ENCODE measurements at places on chromosomes 7 and 10.

GRCh38 chr7:100087055-100087750, 1.6 kb upstream of the COPS6 start:
- no peak for DNase-seq

DNA sequence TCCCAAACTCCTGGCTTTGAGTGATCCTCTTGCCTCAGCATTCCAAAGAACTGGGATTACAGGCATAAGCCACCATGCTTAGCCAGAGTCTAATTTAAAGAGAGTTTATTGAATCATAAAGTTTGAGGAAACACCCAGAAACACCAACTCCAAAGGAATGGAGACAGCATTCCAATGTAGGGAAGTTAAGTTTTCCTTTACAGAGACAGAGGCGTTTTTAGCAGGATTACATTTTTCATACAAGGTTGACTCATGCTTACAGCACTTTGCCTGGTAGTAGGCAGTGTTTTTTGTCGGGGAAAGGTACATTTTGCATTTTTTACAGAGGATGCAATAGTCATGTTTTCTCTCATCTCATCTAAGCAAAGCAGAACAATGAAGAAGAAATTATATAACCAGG, 18.9 kb upstream of the OPN4 start:
- DNase-seq: no peak

DNA sequence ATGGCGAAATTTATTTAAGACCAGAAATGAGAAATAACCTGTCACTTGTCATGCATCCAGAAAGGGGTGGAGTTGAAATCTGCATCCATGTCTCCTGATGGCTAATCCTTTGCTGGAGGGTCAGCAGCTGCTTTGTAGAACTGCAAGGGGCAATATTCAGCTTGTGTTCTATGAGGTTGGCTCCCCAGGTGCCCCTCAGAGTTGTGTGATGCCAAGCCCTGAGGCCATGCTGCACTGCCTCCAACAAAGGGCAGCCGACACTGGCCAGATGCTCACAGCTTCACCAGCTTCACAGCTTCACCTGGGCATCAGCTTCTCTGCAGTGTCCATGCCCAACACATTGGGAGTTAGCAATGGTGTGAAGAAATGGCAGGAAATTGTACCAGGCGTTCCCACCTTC, 64.0 kb upstream of the TMEM72 start:
- DNase-seq: no peak

DNA sequence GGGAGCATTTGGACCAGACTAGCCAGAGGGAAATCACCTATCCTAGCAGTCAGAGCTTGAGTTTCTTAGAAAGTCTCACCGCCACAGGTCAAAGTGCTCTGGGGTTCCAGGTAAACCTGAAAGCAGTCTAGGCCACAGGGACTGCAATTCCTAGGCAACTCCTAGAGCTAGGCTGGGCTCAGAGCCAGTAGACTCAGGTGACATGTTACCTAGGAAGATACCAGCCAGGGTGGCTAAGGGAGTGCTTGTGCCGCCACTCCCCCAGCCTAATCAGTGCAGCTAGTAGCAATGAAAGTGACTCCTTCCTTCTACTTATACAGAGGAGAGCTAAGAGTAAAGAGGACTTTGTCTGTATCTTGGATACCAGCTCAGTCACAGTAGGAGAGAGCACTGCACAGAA, 348.7 kb upstream of the HPS1 start:
- DNase-seq: no peak

- no peak for DNase-seq
These were observed 129.7 kb downstream of the ZNF365 start for GRCh38 chr10:62503872-62504271.

- DNase-seq: peak; percentile 75
These were observed 179.5 kb upstream of the IMMP2L start for GRCh38 chr7:111741811-111742240.

GRCh38 chr7:1210321-1210978, 22.2 kb upstream of the UNCX start:
- no peak for DNase-seq

DNA sequence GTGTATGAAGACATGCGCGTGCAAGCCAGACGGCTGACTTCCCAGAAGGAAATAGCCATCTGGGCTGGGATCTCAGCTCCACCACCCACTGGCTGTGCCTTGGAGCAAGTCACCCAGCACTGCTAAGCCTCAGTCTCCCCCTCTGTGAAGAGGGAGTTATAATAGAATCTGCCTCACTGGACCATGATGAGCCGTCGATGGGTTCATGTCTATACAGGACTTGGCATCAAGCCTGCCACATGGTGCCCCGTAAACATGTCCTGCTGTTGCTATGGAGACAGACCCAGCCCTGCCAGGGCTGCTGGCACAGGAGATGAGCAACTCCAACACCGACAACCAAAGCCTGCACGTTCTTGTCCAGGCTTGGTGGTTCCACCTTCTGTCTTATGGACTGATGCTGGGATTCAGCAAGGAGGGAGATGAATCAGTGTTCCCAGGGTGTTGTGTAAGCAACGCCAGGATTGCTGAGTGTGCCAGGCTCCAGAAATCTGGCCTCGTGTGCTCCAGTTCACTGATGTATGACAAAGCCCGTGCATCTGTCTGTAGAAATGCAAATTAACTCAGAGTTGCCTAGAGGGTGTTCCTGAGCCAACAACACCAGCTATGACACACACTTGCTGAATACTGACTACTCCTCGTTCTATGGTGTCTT, 5.6 kb downstream of the GPR15LG start:
- no peak for DNase-seq

DNA sequence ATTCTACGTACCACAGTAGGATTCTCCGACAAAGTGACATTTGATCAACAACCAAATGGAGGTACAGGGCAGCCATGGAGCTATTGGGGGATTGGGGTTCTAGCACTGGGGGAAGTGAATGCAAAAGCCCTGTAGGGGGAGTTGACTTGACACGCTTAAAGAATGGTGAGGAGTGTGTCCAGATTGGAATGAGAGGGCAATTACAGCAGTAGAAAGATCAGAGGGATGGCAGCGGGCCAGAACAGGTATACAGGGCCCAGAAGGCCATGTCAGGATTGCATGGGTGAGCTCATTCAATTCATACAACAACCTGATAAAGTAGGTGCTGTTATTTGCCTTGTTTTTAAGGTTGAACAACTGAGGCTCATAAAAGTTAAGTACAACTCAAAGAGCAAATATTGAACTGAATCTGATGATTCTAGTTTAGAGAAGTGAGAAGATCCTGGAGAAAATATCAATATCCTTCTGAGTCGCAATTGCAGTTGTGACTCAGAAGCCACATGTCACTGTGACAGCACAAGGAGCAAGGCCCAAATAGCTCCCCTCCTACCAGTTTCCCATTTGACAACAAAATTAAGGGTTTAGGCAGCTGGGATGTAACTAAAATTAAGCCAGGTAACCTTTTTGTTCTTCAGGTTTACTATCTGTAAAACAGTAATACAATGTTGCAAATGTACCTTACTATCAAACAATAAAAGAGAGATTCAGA, 28.0 kb upstream of the CTTNBP2 start:
- no peak for DNase-seq

GRCh38 chr10:129532838-129533237, 65.8 kb downstream of the MGMT start:
- DNase-seq: no peak
